ENCODE measurements at places on chromosomes 13 and 19.

GRCh38 chr13:26660766-26661165 lies 99.8 kb downstream of the GPR12 start:
- no peak for DNase-seq

DNA sequence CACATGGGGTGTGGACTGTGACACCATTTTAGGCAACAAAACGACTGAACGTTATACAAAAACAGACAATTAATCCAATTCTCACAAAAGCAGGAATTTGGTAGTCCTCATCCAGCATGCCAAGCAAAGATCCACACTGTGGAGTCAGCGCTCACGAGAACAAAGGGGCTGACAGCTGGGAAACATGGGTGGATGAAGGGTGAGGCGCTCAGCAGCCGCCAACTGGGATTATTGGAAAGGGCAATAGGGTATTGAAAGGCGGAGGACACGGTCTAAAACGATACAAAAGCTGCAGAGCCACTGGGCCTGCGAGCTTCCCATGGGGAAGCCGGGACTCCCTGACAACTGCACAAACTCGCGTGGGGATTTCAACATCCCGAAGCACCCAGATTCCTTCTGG lies 4.7 kb upstream of the ZNF813 start:
- no peak for DNase-seq

DNA sequence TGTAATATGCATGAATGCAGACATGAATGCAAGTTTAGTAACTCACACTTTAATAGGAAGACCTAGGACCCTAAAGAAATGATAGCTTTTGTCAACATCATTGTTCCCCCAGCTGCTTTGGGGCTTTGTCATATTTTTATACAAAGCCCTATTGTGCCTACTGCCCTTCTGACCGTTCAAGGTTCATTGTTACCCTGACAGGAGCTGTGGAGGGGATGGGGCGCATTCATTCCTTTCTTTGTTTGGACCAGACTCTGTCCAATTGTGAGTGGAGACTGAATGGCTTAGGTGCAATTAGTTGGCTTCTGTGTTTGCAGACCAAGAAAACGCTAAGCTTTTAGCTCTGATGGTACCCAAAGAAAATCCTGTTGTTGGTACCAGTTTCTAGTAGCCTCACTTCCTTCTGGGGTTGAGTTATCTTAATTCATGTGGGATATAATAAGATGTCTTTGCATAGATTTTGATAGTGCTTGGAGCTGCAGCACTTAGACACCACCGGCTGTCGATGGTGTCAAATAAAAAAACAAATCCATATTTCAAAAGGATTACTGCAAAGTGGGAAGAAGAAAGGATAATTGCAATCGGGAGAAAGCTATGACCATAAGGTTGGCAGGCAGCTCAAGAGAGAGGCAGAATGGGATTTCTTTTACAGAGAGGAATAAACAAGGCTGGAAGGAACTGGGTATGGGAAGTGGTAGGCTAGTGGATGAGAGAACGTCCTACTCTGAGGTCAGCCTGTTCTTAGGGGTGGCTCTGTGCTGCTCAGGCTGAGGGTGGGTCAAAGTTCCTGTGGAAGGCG lies 133.9 kb upstream of the TMTC4 start:
- DNase-seq, result no peak

- DNase-seq, result peak; percentile 51
These were observed 1.2 kb upstream of the KCNA7 start for GRCh38 chr19:49073514-49074378.

- DNase-seq, result peak; percentile 96
These were observed at the start of gene APC2 for GRCh38 chr19:1449467-1450442. APC2 (plus strand) TSS chr19:1450121; CDS start chr19:1453002, 2,881 bp downstream.

DNA sequence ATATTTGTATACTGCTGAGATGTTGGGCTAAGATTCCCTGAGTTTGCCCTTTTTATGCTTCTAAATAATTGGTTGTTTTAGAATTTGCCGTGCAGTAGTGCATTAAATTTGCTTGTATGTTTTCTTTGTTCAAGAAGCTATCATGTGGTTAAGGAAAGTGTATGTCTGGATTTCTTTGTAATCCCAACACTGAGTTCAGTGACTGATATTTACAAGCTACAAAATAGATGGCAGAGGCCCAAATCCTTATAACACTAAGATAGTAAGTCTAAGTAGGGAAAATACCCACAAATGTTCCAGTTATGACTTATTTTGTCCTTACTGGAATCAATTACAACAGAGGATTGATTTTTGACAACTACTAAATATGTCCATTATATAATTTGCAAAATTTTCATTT lies 435.0 kb upstream of the KLF12 start:
- DNase-seq, result no peak

- DNase-seq, result peak; percentile 61
These were observed 184.8 kb downstream of the TEX29 start for GRCh38 chr13:111505175-111505777.

DNA sequence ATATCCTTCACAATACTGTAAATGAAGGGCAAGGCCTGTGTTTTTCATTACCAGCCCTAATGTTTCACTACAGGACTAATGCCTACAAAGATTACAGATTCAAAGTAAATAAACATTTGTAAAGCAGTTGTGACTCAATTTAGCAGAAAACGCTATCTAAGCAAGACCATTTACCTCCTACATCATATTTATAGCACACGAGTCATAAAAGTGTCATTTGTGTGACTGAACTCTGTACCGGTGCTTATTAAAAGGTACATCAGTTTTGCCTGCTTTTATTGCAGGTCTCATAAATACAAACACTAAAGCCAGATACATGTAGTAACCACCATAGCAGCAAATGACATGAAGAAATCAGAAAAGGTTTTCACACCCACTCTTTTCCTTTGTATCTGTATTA lies 61.5 kb upstream of the SLC15A1 start:
- DNase-seq, result no peak

GRCh38 chr13:72121466-72121865 lies 254.5 kb upstream of the DACH1 start:
- no peak for DNase-seq

DNA sequence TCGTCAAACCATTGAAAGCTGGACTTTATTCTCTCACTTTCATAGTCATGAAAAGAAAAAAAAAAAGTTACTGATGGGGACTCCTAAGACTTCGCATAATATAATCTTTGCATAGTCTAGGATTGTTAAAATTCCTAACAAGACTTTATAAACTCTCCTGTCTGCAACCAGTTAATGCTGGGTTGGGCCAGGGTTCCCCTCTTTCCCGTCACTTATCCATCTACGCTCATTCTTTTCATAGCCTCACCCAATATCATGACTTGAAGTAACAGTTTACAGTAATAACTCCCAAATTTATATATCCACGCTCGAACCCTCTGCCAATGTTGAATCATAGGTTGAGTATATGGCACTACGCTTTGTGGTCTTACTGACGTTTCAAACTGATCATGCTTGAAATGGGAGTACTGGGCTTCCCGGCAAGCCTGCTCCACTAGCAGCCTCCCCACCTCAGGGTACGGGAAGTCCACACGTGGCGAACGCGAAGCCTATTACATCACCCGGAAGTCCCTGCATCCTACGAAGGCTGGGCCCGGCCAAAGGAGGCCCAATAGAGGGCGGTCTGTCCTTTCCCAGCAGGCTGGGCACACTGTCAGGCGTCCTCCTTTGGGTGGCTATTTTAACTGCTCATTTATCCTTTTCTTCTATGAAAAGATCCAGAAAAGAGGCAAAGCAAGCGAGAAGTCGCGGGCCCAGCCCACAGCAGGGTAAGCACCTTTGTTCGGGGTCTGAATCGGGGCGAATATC lies 694 bp upstream of the ZNF460 start:
- peak; percentile 85 for DNase-seq

GRCh38 chr19:54029930-54030490 lies 33.7 kb downstream of the VSTM1 start:
- DNase-seq, result peak; percentile 79

DNA sequence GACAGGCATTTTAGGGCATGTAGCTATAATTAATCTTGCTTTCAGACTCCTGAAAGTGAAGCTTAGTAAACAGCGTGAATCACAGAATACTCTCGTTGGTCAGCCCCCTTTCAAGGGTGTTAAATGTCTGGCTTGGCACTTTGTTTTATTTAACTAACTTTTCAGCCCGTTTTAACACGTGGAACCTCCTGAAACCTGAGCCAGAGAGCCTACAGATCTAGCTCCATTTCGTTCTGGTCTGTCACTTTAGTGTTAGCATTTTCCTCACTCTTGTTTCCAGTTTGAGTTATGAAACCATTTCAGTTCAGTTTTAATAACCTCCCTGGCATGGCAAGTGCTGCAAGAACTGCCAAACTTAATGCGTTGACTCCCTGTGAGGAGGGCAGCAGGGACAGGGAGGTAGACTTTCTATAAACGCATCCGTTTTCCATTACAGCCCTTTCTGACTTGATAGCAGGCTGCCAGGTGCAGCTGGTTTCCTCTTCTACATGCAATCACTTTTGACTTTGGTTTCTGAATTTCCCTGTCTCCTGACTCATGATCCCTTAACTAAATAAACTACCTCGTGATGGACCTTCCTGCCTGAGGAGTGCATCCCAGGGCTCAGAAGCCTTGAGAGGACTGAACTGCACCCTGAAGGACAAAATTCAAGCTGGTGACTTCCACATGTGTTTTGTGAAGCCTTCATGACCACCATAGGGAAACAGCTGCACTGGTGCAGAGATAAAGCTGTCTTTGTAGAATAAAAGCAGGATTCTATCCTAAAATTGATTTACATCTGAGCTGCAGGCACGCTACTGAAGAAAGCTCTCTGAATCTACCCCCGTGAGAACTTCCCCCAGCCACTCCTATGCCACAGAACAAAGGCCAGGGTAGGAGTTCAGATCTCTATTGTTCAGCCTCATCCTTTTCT lies 192.6 kb downstream of the DLEU7 start:
- DNase-seq, result no peak

DNA sequence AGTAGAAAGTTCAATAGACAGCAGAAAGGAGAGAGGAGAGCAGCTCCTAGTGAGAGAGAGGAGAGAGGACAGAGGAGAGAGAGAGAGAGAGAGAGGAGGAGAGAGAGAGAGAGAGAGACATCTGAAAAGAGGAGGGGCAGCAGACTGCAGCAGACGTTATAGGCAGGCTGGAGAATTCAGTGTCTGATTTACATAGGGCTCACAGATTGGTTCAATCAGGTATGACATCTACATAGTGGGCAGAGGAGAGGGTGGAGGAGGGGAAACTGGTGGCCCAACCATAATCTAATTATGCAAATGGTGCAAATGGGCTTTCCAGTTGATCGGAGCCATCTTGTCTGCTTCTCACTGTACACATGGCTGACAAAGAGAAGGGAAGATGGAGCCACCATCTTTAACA lies 221.3 kb upstream of the TRPC4 start:
- peak; percentile 22 for DNase-seq

DNA sequence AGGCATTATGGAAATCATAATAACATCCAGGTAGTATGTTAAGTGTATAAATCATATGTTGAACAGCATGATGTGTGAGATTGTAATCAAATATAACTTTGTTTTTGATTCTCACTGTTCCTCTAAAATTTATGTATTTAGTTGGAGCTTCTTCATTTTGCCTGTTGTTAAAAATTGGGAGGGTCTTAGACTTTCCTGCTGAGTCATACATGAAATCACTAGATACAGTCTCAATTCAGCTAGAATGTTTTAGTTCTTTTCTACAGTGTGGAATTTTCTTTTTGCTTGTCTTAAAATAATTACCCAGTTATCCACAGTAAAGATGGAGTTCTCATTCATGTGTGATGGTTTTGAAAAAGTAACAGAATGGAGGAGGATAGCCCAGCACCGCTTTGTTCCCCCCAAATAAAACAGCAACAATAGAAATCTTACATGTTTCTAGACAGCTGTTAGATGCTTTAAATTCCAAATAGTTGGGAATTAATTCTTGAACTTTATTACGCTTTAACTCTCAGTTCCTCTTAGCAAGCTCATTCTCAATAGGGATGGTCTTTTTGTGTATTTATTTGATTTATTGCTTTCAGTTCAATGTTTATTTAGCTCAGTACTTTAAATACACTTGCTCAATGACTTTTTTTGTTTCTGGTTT lies 109.5 kb downstream of the PDS5B start:
- no peak for DNase-seq

DNA sequence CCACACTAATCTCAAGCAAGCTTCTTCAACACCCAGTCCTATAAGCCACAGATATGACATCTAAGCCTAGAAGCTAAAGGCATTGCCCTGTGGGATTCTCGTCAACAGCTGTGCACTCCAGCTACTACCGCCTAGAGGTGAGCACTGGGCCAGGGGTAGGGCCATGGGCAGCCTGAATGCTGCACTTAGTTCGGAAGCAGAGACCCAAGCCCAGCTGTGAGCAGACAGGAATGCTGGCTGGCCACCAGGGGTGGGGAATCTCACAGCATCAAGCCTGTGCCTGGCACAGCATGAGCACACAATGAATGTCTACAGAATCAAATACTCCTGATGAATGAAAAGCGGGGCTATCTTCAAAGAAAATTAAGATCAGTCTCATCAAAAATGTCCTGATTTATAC lies 167.5 kb upstream of the UBL3 start:
- peak; percentile 31 for DNase-seq

GRCh38 chr19:38842439-38843174 lies 7.2 kb downstream of the HNRNPL start:
- DNase-seq, result no peak

DNA sequence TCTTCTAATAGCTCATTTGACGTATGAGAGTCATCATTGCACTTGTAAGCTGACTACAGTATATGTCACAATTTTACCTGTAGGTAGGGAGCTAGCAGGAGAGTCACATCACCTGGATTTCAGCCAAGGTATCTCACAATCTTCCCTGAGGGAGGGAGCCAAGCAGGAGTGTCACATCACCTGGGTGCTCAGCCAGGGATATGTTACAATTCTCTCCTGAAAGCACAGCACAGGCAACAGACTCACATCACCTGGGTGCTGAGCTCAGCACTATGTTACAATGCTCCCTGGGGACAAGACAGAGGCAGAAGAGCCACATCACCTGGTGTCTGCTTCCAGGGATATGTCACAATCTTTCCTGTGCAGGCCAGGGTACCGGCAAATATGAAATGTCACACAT lies 51.5 kb upstream of the ZNF730 start:
- no peak for DNase-seq

- no peak for DNase-seq
These were observed 260.9 kb downstream of the COG6 start for GRCh38 chr13:39916330-39916729.

DNA sequence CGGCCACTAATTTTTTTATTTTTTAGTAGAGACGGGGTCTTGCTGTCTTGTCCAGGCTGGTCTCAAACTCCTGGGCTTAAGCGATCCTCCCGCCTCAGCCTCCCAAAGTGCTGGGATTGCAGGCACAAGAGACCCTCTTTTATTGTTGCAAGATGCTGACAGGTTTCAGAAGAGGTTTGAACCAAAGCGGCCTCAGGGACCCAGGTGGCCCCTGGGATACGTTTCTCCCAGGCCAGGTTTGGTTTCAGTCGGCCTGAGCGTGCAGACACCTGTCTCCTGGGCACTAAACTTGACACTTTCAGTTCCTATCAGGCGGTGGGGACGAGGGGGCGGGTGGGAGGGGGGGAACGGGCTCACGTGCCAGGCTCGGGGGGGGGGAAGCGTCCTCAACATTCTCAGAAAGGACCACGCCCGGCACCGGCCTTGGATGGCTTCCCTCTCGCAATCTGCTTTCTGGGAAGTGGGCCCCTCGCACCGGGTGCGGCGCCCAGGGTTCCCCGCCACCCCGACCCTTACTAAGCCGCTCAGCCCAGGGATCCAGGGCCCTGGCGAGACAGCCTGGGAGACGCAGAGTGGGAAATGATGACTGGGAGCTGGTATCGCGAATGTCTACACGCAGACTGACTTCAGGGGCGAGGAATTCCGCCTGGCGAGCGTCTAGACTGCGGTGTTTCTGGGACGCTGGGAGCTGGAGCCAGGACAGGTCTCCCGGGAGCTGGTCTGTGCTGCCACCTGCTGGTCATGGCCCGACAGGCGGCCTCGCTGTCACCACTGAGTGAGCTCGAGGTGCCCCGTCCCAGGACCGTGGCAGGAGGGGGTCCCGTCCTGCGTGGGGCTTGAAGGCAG lies 91.6 kb downstream of the GNG7 start:
- peak; percentile 97 for DNase-seq

- no peak for DNase-seq
These were observed 40.4 kb downstream of the SACS start for GRCh38 chr13:23392925-23393645.
